ENCODE measurements at places on chromosomes 11 and 22. TPM values are rescaled to one million over a fixed set of nuclear protein-coding genes. Genes with fewer than 3 reads are reported as not detected.

The RFPL3 gene
- not detected for total RNA-seq

The IL10RA gene
- total RNA-seq, result not detected

The RSF1 gene
- total RNA-seq, result 16.9 TPM

The CEP126 gene
- total RNA-seq, result 0.46 TPM

DNA sequence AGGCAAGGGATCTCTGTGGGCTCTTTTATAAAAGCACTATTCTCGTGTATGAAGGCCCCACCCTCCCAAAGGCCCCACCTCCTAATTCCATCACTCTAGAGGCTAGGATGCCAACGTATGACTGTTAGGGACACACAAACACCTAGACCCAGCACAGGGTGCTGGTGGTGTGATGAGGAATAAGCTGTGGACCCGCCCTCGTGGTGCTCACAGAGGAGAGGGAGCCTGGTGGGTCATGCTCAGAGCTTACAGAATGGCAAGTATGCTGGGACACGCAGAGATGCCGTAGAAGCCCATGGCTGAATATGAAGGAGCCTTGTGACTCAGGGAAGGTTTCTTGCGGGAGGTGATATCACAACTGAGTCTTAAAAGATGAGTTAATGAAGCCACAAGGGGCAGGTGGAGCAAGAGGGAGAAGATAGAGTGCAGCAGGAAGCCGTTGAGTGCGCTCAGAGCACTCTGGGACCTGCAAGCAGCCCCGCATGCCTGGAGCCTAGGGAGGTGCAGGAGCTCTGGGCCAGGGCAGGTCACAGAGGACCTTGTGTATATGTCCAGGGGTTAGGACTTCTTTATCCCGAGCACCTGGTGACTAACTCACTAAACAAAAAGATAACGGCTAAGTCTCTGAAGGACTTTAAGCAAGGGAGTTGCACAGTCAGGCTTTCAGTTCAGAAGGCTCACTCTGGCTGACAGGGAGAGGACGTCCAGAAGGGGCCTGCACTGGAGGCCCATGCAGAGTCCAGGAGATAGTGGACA lies 160.9 kb downstream of the TRIM29 start:
- DNase-seq, result no peak

DNA sequence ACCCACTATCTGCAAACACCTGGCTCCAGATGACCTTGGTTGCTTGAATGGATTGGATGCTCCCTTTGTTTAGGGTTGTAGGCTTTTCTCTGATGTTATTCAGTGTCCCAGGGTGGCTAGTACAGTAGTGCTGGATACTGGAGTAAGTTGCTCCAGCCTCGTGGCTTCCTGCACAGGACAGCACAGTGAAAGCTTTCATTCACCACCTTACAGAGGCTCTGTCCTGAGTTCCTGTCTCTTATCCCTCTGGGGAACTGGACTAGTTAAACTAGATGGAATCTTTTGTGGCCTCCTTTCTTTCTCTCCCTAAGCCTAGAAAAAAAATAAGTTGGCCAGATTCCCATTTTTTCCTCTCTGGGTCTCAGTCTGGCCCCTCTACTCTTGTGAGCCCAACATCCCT lies 42.6 kb downstream of the MRPL48 start:
- DNase-seq, result no peak

DNA sequence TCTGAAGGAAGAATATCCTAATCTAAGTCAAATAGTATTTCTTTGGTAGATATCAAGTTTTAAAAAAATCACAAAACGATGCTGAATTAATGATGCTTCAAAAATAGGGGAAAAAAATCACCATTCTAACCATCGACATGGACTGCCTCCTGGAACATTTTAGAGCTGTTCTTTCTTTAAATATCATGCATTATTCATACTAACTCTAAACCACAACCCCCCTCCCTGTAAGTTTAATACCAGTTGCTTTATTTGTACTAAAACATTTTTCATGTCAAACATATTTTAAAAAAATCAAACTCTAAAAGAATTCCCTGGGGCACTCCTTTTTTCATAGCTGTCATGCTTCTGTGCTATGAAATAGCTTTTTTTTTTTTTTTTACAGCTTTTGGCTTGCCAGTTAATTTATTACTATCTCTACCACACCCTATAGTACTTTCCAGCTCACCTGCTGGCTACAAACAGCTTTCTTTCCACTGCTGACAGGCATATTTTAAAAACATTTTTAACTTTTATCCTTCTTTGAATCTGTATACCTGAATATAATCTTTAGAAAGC lies 256.9 kb downstream of the SOX6 start:
- DNase-seq, result no peak

GRCh38 chr11:4495986-4496385 lies 13.5 kb downstream of the OR52K1 start:
- DNase-seq, result no peak

GRCh38 chr11:30434901-30435300 lies 112.0 kb downstream of the ARL14EP start:
- no peak for DNase-seq

- DNase-seq, result peak; percentile 99
Observed at GRCh38 chr22:46035742-46036557, 59.0 kb upstream of the WNT7B start.

DNA sequence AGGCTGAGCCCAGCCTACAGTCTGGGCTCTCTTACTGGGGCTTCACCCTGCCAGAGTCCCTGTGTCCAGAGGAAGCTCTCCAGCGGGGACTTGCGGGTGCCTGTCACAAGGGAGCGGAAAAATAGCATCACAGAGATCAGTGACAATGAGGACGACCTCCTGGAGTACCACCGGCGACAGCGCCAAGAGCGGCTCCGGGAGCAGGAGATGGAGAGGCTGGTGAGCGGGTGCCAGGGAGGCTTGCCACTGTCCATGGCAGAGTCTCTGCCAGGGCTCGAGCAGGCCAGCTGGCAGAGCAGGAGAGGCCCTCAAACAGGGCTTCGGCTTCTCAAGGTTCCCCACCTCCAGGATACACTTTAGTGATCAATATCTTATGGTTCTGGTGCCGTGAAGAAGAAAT lies 21.0 kb downstream of the PHLDB1 start:
- DNase-seq, result no peak

DNA sequence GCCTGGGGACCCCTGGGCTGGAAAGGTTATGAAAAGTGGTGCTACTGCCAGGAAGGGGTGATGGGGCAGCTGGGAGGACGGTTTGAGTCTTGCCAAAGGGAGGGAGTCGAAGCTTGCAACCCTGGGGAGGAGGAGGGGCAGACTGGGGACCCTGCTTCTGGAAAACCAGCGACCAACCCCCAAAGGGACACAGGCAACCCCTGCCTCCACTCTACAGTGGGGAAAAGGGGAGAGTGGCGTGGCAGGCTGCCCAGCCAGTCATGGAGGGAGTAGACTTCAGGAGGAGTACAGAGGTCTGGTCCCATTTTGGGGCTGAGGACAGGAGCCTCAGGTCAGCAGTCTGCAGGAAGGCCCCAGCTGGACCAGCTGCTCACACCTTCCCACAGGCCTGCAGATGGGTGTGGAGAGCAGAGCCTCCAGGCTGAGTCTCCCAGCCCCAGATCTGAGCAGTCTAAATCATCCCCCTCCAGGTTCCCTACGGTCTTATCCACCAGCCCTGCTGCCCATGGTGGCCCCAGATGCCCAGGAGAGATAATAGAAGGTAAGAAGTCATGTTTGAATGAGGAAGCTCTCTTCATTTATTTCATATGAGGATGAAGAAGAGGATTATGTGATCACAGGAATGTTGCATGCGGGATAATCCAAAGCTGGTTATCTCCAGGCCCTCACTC lies 3.3 kb downstream of the DDT start:
- DNase-seq, result no peak

GRCh38 chr11:73787051-73787642 lies 527 bp upstream of the MRPL48 start:
- no peak for DNase-seq
